ENCODE measurements at places on chromosomes 12 and 14. TPM values are rescaled to one million over a fixed set of nuclear protein-coding genes. Genes with fewer than 3 reads are reported as not detected.

GRCh38 chr12:110266381-110266960 is 14.6 kb upstream of the ATP2A2 start:
- DNase-seq = no peak

DNA sequence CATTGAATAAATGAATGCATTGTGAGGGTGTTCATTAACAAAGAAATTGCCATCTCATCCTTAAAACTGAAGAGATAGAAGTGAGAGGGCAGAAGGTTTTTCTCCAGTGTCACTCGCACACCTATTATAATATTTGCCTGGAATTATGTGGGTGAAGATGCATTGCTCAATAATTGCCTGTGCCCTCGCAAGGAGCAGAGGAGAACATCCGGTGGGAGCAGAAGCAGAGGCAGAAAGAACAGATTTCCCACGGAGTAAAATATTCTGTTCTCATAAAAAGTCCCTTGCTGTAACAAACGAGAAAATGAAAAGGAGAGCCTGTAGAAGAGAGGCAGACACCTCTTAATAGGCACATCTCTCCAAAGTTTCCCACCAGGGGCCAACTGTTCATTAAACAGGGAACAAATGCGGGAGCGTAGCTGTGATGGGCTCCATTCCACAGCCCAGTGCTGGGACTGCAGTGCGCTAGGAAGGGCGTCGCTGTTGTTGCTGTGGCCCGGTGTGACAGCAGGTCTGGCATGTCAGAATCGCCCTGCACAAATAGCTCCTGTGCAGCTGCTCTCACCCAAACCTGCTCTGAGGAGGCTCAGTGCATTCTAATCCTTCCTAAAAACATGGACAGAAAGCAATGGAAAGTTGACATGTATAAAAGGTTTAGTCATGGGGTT is 359.8 kb downstream of the APAF1 start:
- no peak for DNase-seq

Gene SLC5A8
- not detected for total RNA-seq

- DNase-seq = no peak
Observed at GRCh38 chr12:117158096-117158495, 32.2 kb downstream of the FBXO21 start.

- DNase-seq = no peak
Observed at GRCh38 chr12:28793581-28794151, 355.4 kb upstream of the FAR2 start.

DNA sequence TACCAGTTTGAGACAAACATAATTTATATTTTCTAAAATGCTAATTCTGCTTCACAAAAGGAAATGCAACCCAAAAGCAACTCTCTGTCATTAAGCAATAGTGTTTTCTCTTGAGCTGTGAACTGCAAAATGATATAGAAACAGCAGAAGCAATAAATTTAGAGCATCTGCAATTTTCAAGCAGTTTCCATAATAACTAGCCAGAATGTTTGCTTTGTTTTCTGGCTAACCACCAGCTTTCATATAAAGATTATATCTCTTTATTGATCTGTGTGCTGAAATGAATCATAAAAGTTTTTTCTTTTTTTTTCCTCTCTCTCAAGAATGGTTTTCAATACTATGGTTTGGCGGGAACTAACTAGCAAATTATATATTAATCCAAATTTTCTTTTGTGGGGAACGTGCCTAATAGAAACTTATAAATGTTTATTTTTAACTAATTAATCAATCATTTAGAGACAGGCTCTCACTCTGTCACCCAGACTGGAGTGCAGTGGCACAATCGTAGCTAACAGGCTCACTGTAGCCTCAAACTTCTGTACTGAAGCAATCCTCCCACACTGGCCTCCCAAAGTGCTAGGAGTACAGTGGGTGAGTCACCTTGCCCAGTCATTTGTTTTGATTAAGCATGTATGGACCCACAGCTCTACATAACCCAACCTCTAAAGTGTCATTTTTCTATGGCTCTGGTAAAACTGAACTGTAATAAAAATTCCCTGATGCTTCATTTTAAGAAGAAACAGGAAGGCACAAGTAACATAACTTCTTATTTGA is 830.1 kb upstream of the MGAT4C start:
- no peak for DNase-seq

- no peak for DNase-seq
Observed at GRCh38 chr12:111352296-111352993, 16.4 kb downstream of the PHETA1 start.

- DNase-seq = no peak
Observed at GRCh38 chr14:80805136-80805535, 136.4 kb downstream of the CEP128 start.
